Activated CD4-positive, alpha-beta T cell treated with anti-CD3 and anti-CD28 coated beads for 24 hours (primary cell): ENCODE measurements at places on chromosomes 11 and 22.

DNA sequence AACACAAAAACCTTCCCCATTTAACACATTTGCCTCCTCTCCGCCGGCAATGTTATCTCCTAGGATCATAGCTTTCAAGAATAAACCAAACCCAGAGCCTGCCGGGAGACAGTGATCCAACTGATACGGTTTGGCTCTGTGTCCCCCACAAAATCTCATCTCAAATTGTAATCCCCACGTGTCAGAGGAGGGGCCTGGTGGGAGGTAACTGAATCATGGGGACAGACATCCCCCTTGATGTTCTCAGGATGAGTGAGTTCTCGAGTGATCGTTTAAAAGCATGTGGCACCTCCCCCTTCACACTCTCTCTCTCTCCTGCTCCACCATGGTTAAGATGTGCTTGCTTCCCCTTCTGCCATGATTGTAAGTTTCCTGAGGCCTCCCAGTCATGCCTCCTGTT lies 33.3 kb downstream of the RBFOX2 start:
- DNase-seq = no peak

DNA sequence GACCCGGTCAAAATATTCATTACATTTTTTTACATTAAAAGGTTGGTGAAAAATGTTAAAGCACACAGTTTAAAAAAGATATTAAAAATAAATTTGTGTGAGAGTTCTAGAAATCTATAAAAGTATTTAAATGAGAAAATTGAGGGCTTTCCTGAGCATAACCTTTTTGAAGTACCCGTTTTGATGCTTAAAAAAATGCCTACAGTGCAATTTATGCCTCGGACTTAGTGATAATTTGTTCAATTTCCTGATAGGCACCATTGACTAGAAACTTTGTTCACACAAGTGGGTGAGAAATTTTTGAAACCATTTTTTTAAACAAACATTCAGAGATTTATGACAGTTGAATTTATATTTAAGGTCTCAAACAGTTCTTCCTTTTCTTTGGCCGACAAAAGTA lies 29.7 kb upstream of the B3GAT1 start:
- no peak for DNase-seq

DNA sequence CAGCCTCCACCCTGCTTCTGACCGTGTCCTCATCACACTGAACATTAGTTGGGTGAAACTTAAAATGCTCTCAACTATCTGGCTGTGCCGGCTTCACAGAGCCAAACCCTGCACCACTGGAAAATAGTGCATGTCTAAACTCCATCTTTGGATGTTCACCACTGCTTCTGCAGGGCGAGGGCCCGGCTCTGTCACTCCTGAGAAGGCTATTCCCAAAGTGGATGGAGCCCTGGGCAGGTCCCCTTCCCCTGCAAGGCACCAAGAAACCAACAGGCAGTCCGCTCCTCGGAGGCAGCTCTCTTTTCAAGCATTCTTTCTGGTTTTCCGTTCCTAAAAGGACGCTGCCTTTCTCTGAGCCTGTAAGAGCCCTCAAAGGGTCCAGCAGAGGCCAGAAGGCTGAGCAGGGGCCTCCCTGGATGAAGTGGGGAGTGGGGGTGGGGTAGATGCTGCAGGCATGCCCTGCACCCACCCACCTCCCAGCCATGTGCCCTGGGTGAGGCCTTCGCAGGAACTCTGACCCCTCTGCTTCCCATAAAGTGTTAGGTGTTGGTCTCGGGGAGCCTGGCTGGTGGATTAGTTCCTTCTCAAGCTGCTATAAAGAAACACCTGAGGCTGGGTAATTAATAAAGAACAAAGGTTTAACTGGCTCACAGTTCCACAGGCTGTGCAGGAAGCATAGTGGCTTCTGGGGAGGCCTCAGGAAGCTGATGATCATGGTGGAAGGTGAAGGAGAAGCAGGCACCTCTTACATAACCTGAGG lies 23.3 kb downstream of the LINC01488 start:
- DNase-seq = no peak

GRCh38 chr11:88131764-88132470 lies 43.3 kb downstream of the RAB38 start:
- DNase-seq = no peak

DNA sequence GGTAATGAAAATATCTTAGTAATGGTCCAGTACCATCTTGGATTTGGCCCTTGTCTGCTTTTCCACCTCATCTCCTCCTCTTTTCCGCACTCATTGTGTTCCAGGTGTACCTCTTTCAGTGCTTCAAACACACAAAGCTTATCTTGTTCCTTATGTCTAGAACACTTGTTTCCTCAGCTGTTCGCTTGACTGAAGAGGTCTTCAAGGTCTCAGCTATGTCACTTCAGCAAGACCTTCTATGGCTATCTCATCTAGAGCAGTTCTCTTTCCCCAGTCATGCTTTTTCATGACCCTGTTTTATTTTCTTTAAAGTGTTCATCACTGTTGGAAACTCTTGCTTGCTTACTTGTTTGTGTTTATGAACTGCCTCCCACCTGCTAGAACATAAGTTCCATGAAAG lies 47.4 kb downstream of the UVRAG start:
- no peak for DNase-seq

GRCh38 chr22:28670161-28670560 lies 9.5 kb downstream of the TTC28 start:
- DNase-seq = no peak

DNA sequence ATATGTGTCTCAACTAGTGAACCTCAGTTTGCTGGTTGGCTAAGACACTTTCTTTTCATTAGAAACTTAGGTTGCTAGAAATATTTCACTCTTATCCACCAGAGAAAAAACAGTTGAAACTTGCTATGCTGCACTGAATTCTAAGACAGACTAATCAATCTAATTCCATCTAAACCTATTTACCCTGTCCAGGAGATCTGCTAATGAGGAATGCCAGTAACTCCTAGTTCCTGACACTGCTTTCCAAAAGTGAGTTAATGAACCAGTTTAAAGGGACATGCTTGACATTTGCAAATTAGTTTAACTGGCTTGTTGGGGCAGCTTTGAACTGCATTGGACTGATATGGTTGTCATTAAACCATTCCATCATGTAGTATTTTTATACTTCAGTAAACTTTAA lies 258.5 kb downstream of the CNTN5 start:
- no peak for DNase-seq

GRCh38 chr11:6356503-6357055 lies 33.7 kb upstream of the SMPD1 start:
- DNase-seq = no peak

GRCh38 chr11:126210871-126211235 lies 597 bp downstream of the RPUSD4 start:
- no peak for DNase-seq

DNA sequence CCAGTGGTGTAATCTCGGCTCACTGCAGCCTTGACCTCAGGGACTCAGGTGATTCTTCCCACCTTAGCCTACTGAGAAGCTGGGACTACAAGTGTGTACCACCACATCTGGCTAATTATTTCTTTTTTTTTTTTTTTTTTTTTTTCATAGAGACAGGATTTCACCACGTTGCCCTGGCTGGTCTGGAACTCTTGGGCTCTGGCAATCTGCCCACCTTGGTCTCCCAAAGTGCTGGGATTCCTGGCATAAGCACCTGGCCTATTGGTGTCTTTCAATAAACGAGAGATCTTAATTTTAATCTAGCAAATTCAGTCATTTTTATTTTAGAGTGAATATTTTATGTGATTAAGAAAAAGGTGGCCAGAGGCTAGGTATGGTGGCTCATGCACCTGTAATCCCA lies 40.1 kb downstream of the DGCR2 start:
- no peak for DNase-seq

- no peak for DNase-seq
These were observed at the start of gene FIBIN for GRCh38 chr11:26993965-26994457. Gene FIBIN (plus strand): TSS chr11:26994112. CDS start chr11:26994527, 415 bp downstream.

- DNase-seq = no peak
These were observed 87.6 kb upstream of the FSHB start for GRCh38 chr11:30143098-30143705.

DNA sequence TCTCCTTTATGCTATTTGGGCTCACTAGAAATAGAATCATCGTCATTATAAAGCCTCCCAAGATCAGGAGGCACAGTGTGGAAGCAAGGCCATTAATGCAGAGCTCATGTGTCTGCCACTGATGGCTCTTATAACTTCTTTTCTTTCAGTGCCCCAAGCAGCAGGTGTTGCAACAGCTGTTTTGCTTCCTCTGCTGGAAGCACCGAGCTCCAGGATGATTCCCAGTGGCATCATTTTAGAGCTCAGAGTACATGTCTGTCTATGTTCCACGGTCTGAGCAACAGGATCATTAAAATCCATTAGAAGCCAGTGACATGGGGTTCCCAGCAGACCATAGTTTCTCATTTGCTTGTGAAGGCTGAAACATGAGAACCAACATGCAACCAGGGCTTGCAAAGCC lies 803.0 kb upstream of the FAT3 start:
- DNase-seq = no peak
